NCI-H524 treated with DMSO at 0.1 percent for 48 hours (cell line): ENCODE measurements at places on chromosomes 5 and 9.

- no peak for DNase-seq
Measured at GRCh38 chr5:177319913-177320588, 8.4 kb upstream of the MXD3 start.

GRCh38 chr9:6575324-6576034, 70.0 kb downstream of the GLDC start:
- no peak for DNase-seq

GRCh38 chr9:16029796-16030363, 477.0 kb downstream of the CCDC171 start:
- no peak for DNase-seq

DNA sequence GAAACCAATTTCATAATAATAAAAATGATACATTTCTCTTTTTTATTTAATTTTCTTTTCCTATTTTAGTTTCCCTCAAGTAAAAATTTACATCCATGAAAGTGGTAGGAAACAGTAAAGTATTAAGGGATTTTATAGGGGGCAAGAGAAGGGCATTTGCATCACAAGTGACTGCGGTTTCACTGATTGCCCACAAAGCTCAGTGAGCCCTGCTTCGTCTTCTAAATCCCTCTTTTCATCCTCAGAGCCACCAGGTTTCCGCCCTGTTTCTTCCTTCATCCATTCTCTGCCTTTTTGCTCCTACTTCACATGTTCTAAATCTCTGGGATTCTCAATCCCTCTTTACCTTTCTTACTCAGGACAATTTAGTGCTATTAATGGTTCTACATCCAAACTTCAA, 491.4 kb downstream of the LRRC70 start:
- no peak for DNase-seq

- peak; percentile 49 for DNase-seq
Measured at GRCh38 chr5:33936004-33936380, 194 bp upstream of the RXFP3 start.

DNA sequence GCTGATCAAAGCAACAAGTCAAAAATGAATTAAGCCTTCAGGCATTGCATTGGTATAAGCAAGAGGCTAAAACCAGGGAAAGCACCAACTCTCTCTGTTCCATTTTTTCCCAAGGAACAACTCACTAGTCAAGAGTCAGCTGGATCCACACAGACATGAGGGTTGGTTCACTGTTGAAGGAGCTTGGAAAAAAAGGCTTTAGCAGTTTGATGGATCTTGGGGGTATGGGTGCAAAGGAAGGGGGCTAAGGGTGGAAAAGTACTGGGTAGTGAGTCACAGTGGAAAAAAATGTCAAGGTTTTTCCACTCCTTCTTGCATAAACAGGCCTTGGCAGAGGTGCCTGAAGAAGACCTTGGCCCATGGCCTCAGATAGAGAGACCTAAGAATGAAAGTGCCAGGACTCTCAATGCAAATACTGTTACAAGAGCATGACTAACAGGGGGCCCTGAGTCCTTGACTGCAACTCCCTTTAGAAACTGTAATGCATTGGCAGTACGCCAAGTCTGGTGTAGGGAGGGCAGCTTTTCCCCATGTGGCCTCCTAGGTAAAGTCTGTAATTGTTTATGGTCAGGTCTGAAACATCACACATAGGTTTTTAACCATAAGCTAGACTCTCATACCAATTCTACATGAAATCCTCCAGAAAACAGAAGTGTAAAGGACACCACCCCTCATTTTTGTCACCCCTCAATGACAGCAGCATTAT, 23.7 kb downstream of the ACTL7A start:
- DNase-seq: no peak

GRCh38 chr9:113873446-113873845, 2.7 kb upstream of the ZNF618 start:
- DNase-seq: no peak

DNA sequence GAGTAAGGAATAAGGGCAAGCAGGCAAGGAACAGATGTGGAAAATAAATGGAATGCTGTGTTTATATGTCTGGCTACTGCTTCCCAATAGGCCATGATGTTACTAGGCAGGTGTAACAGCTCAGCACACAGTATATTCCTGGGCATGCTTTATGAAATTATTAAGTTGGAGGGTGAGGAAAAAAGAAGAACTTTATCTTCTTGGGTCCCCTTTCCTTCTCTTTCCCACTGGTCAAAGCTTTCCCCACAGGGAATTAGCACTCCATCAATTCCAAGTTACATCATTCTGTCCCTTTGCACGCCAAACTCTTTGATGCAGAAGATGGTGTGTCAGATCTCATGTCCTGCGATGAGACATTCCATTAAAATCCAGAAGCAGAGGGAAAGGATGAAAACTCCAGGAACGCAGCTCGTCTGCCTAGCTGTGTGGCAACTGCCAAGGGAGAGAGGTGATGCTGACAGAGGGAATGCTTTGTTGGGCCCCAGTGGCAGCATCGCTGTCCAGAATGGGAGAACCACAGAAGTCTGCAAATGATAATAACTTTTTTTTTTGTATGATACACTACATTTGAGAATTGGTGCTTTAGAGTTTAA, 447.3 kb upstream of the ARRDC3 start:
- no peak for DNase-seq
